Left renal pelvis (tissue), 4 donors: ENCODE measurements at places on chromosomes 7 and 10.

DNA sequence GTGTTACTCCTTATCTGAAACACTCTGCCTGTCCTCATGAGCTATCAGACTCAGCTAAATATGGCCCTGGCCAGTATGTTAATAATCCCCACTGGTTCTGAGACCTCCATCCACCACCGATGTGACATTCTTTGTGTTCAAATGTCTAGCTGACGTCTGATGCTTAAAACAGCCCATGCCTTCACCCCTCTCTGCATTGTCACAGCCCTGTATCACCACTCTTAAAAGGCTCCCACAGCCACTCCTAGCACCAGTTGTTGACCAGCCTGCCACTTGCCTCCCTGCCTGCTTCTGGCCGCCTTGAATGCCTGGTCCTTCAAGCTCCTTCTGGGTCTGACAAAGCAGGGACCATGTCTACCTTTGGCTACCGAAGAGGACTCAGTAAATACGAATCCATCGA, at the start of gene LMOD2:
Gene LMOD2 (plus strand): TSS at position 253 of the 400 bp plus-strand sequence. CDS start 98 bp downstream, at position 351.
- DNase-seq: no peak

DNA sequence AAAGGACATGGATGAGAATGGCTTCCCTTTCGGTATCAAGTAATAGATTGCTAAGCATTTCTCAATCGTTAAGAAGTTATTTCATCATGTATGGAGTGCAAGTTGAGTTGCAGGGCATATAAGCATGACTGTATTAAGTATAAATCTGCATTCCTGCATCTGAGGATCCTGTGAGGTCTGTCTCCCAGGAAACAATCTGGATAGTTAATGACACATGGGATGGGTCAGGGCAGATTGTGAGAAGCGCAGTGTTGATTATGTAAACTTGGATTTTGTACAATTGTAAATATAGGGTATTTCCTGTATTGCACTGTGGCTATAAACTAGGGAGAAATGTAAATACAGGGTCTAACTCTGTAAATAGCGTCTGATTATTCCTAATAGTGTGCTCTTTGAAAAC, 102.6 kb downstream of the PLXDC2 start:
- DNase-seq: no peak

- DNase-seq: no peak
These were observed 121.5 kb downstream of the POLR1F start for GRCh38 chr7:19587291-19587690.

DNA sequence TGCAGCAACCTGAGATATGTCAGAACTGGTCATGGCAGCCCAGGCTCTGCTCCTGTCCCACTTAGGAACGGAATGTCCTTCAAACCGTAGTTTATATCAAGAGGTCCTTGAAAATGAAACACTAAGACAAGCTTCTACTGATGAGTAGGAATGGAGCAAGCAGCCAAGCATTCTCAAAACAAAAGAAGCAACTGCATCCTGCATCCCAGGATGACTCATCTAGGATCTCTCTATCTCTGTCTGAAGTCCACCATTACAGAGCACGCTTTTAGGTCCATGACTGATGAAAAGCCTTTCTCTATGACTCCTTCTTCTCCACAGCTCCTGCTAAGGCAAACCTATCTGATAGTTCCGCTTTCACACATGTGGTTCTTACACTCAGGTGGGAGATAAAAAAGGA, 16.3 kb downstream of the MBL2 start:
- DNase-seq: no peak

DNA sequence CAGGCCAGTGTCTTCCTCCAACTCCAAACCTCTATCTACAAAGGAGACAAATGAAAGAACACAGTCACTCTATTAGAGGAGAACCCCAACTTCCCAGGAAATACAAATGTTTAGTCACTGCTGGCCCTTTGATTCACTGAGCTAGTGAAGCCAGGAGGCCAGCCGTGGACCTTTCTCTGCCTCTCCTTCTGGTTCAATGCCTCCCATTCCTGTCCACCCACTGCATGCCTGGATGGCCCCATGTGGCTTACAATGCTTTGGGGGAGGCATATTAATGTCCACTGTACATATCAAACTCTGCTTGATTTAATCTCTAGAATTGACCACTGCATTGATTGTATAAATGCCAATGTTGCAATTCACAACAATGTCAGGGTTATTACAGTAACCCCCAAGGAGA, 687.3 kb downstream of the KCNMA1 start:
- no peak for DNase-seq

DNA sequence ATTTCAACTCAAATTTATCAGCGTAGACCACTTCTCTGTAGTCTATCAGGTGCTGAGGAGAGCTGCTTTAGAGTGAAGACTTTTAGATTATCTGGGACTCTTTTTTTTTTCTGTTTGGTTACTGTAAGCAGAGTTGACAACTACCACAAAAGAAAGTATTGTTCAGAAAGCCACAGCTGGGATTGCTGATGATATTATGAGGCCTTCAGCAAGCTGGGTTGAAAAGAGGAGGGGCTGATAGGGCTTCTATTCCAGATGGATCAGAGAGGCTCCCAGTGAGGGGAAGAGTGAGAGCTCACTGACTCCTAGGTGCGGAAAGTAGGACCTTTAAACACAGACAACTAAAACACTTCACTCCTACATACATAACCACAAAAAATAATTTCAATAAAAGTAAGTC, 188.5 kb upstream of the FERD3L start:
- DNase-seq: no peak

DNA sequence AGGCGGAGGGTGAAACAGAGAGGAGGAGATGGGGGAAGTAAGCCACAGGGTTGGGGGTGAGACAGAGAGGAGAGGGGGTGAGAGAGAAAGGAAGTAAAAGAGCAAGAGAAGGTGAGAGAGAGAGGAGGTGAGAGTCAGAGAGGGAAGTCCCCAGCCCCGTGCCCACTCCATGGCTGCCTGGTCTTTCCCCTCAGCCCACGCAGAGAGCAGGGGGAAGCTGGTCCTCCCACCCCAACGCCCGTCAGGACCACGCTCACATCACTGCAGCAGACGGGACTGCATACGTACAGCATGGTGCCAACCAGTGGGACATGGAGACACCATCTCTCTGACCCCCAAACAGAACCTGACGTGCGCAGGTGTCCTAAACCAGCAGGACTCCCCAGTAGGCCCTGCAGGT, 12.1 kb upstream of the PDGFA start:
- no peak for DNase-seq

DNA sequence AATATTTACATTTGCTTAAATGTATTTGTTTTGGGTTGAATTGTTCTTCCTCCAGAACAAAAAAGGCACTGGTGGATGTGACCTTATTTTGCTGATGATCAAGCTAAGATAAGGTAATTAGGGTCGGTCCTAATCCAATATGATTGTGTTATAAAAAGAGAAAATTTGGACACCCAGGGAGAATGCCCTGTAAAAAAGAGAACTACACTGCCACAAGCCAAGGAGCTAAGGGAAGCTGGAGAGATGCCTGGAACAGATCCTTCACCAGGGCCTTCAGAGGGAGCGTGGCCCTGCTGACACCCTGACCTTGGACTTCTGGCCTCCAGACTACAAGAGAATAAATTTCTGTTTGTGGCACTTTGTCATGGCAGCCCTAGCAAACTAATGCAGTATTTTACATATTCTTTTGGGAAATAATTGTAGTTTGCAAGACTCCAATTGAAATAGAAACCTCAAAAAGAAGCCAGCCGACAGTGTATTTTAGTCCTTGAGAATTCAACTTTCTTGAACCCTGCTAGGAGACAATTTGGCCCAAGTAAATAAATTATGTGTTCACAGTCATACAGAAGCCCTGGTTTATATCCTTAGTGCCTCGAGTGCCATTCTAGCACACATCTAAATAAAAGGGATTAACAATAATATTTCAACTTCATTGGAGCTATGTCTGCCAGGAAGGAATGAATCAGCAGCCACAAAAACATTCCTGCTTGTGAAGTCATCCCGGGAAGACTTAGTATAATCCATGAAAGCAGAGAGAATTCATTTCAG, 164.6 kb downstream of the PKD1L1 start:
- no peak for DNase-seq
